ENCODE measurements at places on chromosomes 7 and 10.

- DNase-seq, result no peak
These were observed 329.9 kb downstream of the PTPRN2 start for GRCh38 chr7:158257516-158258410.

DNA sequence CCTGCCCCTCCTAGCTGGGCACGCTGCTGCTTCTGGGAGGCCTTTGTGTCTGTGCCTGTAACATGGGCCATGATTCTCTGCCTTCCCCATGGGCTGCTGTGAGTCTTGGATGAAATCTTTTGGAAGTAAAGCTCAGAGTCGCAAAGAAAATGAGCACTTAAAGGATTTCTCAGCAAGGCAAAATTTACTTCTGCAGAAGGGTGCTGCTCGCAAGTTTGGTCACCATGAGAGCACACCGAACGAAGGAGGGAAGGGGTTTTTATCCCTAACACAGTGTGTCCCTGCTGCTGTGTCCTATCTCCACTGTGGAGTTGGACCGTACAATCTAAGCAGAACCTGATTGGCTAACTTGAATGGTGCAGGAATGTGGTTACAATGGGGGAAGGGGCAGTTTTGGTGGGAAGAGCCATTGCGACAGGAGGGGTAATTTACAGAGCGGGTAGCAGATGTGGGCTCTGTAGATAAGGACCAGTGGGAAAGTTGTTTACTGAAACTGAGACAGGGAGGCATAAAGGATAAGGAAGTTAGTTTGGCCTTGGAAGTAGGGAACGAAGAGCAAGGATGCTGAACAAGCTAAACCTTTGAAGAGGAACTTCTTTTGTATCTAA, 57.5 kb downstream of the FANK1 start:
- DNase-seq, result no peak

DNA sequence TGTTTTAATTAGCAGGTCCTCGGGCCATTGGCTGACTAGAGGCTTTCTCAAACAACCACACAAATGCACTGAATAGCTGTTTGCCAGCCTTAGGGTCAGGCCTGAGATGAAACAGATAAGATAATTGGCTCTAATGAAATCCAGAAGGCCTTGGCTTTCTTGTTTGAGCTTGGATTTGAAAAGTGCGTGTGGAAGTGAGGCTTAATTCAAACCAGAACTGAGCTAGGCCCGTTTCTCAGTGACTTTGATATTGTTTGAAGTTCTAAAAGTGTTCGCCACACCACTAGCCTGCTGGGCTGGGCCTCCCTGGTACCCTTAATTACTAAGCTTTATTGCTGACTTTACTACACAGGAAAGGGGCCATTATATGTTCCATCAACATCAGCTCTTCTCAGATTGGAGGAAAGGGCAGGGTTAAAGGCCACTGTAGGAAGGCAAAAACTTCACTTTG, 270.6 kb downstream of the TWIST1 start:
- DNase-seq, result no peak

DNA sequence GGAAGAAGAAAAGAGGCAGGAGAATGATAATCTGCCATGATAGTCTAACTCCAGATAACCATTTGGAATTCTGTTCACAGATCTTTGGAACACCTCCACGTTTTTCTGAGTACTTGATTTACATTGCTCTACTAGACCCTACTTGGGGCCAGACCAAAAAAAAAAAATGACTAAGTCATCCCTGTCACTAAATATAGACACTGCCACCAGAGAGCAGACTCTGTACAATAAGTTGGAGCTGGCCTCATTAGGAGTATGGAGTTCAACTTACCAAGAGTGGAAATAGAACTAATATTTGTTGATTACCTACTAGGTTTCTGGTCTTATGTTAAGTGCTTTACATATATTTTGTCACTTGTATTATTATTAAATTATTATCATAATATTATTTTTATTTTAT, 80.9 kb upstream of the ZNF800 start:
- DNase-seq, result no peak

DNA sequence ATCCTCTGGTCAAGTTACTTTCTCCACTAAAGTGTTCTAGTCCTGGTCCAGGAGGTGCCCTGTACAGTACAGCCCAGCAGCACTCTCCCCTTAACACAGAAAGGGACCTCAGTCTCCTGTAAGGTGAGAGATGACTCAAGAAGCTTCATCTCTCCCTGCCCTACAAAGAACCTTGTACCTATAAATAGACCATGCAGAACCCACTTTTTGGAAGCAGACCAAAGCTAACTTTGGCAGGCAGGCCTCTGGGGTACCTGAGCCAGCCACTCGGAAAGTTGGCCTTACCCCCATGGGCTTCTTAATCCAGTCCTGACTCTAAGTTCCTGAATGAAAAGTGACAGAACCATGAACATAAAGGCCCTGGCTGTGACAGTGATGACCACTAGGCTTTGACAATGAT, 454.8 kb downstream of the KCNMA1 start:
- no peak for DNase-seq
